DMS79 treated with DMSO at 0.1 percent for 48 hours (cell line): ENCODE measurements at places on chromosomes 3 and 15.

GRCh38 chr3:55044486-55044885 is 116.6 kb upstream of the LRTM1 start:
- DNase-seq: no peak

GRCh38 chr3:4742359-4742758 is 236.9 kb upstream of the BHLHE40 start:
- DNase-seq: no peak

DNA sequence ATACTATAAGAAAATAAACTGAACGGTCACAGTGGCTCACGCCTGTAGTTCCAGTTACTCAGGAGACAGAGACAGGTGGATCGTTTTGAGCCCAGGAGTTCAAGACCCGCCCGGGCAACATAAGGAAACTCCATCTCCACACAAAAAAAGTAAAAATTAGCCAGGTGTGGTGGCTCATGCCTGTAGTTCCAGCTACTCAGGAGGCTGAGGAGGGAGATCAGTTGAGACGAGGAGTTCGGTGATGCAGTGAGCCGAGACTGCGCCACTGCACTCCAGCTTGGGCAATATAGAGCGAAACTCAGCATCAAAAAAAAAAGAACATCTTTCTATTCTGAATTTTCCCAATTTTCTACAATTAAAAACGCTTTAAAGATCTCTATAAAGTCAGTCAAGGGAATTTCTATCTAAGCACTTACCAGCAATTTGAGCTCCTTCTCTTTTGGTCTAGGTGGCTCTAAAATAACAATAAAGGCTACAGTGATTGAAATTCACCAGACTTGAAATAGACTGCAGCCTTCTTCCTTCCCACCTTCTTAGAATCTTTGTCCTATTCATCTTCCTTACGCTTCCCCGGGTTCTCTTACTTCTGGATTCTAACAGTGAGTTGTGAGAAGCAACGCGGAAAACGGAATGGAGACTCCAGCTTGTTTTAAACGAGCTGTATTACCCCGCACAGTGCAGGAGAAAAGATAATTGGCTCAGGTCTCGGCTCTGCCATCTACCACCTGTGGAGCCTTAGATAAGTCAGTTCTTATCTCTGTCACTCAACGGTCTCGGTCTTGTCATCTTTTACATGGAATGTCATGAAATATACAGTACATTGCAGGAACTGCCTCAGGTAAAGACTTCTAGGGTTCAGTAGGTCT is 812 bp upstream of the SEC62 start:
- DNase-seq: peak; percentile 55

GRCh38 chr15:79179108-79179561 is 88.6 kb upstream of the RASGRF1 start:
- no peak for DNase-seq

GRCh38 chr15:40925863-40926658 is 3.1 kb upstream of the DLL4 start:
- DNase-seq: peak; percentile 8

- no peak for DNase-seq
Measured at GRCh38 chr3:170839518-170840100, 30.4 kb downstream of the RPL22L1 start.

- DNase-seq: no peak
Measured at GRCh38 chr3:156776031-156776430, 50.1 kb upstream of the LEKR1 start.

DNA sequence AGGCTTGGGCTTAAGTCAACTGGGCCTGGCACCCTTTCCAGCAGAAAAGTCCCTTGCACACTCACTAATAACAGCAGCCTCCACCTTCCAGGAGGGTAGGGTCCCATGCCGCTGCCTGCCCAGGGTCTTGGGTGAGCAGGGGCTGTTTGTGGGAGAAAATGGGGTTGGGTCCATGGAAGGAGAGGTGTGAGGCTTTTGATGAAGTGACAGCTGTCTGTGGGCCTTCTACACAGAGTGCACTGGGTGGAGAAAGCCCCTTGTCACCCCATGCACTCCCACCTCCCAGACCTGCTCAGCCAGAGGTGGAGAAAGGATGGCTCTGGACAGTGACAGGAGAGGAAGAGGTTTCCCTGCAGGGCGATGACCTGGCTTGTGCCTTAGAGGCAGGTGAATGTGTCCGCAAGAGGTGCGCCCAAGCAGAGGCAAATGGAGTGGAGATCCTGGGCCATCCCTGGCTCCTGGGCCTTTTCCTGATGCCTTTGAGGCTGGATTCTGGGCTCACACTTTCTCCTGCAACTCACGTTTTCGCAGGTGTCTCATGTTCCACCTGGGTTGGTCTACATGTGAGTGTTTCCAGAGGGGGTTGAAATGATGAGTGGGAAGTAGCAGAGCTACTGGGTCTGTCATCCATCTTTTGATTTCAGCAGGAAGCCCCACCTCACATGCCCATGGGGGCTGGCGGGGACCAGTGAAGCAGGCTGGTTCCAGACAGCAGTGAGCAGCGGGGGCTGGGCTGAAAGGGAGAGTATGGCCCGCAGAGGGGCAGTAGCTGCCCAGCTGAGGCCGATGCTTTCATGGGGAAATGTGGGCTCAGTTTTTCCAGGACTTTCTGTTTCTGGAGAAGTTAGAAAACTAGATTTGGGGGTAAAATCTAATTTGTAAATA is 85.2 kb upstream of the PRR23E start:
- DNase-seq: no peak

DNA sequence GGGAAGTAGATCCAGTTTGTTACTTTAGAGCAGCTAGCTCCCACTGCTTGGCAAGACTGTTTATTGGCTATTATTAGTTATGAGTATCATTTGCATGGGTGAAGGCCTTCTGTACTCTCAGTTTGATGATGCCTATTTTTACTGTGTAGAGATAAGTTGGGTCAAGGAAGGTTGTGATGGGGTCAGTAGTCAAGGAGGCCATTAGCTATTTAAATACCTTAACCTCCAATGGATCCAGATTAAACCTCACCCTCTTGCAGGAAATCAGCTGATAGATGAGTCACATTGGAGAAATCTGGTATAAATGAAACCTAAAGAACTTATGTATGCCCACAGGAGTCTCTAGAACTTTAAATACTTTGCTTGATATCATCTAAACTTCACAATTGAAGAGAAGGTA is 45.0 kb downstream of the THBS1 start:
- DNase-seq: no peak

GRCh38 chr15:64893481-64894394 is 18.0 kb upstream of the ANKDD1A start:
- peak; percentile 81 for DNase-seq

DNA sequence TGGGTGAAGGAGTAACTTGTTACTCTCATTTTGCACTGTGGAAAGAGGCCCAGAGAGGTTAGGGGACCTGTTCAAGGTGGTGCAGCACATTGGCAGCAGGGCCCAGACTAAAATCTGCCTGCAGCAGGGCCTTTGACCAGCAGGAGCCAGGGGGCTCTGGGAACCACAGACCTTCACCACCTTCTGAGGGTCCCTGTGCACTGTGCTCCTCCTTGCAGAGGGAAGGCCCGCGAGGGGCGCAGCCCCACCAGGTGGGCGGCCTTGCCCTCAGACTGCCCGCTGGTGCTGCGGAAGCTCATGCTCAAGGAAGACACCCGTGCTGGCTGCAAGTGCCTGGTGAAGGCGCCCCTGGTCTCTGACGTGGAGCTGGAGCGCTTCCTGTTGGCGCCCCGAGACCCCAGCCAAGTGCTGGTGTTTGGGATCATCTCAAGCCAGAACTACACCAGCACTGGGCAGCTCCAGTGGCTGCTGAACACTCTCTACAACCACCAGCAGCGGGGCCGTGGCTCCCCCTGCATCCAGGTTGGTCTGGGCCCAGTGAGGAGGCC is 61.5 kb upstream of the FGD5 start:
- DNase-seq: no peak

- no peak for DNase-seq
Measured at GRCh38 chr3:76490064-76490463, 549.8 kb upstream of the ROBO2 start.

GRCh38 chr15:26877831-26878230 is 11.0 kb downstream of the GABRA5 start:
- DNase-seq: no peak

DNA sequence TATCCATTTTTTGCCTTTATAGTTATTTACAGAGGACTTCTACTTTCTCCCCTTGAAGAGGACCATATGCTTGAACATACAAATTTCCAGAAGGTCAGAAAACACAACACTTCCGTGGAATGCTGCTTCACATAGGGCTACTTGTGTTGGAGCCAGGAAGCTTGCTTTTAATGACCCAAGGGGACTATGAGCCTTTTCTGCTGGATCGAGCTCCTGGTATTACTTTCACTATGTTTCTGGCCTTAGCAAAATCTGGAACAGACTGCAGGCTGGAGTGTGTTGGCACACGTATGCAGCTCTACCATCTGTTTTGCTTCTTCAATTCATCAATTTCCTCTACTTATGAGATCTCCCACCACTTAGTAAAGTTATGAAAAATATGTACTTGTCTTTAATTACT is 69.3 kb upstream of the CBLB start:
- DNase-seq: no peak

GRCh38 chr3:13323822-13324221 is 96.3 kb downstream of the NUP210 start:
- no peak for DNase-seq

- no peak for DNase-seq
Measured at GRCh38 chr3:66083096-66083678, 44.5 kb upstream of the MAGI1 start.

GRCh38 chr3:195524171-195524896 is 18.8 kb downstream of the PPP1R2 start:
- no peak for DNase-seq

DNA sequence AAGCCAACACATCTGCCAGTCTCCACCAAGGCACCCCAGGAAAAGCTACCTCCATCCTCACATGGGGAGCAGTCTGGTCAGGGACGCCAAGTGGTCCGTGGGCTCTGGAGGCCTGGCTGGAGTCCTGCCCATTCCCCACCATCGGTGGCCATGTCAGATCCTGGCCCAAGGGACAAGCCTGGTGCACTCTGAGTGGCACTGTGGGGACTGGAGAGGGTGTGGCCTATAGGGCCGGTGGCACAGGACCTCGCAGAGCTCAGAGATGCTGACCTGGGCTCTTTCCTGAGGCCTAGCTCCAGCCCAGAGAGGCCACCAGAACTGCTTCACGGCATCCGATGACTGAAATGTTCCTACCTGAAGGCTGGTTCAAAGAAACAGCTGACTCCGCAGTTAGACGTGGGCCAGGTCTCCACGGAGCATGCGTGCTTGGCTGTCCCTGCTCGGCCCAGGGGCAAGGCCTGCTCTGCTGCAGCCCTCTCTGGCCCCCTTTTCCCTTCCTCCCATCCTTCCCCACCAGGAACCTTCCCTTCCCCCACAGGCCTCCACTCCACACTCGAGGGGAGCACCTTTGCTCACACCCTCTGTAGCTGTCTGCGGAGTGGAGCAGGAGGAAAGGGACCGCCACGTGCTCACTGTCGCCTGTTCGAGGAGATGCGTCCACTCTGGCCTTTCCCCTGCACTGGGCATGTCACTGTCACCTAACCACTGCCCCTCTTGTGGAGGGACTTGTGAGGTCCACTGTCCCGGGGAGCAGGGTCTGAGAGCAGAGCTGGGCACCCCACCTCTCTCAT is 119.3 kb downstream of the CHSY1 start:
- DNase-seq: no peak

- no peak for DNase-seq
Measured at GRCh38 chr3:119663885-119664284, 3.5 kb upstream of the POPDC2 start.

DNA sequence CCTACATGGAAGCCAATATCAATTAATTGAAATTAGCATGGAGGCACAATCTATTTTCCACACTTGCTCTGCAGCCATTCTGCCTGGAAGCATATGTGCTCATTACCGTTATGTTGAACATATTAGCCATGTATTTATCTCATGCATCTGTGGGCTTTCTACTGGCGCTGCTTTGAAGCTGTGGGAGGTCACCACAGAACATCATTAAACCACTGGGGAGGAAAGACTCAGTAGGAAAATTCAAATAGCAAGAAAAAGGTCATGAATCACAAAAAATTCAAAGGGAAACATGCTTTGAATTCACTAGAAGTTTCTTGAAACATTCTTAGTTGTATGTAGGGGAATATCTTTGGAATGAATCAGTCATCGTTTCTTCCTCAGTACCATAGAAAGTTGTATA is 652.5 kb downstream of the EDEM1 start:
- no peak for DNase-seq

DNA sequence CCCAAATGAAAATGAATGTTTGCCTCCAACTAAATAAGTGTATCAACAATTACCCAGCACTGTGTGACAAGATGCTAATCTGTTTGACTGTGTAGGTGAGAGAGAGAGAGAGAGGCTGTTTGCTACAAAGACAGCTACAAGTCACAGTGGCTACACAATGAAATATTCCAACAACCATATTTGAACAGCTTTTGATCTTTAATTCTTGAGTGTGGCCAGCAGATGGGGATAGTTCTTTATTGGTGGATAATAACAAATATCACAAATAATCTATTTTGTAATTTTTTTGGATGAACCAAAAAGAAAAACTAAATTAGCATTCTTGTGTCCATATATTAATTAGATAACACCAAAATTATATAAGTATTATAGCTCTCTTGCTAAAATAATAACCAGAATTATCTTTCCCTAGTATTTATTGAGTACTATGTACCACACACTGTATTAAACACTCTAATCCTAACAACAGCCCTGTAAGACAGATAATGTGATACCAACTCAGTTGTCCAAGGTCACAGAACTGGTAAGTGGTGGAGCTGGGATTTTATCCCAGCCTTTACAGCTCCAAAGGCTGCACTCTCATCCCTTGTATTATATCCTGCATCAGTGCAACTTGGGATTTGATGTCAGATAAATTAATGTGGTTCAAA is 61.9 kb upstream of the C3orf80 start:
- peak; percentile 35 for DNase-seq

GRCh38 chr15:39589815-39590644 is 9.2 kb downstream of the THBS1 start:
- DNase-seq: no peak
